ENCODE measurements at places on chromosomes 2 and 18.

- peak; percentile 80 for DNase-seq
Measured at GRCh38 chr18:48541026-48541746, 2.4 kb downstream of the CTIF start.

GRCh38 chr18:74861154-74861553, 263.5 kb downstream of the ZNF407 start:
- peak; percentile 71 for DNase-seq

- DNase-seq = peak; percentile 54
Measured at GRCh38 chr18:33495278-33495677, 54.8 kb upstream of the CCDC178 start.

- no peak for DNase-seq
Measured at GRCh38 chr2:96916646-96917543, 47.0 kb upstream of the SEMA4C start.

DNA sequence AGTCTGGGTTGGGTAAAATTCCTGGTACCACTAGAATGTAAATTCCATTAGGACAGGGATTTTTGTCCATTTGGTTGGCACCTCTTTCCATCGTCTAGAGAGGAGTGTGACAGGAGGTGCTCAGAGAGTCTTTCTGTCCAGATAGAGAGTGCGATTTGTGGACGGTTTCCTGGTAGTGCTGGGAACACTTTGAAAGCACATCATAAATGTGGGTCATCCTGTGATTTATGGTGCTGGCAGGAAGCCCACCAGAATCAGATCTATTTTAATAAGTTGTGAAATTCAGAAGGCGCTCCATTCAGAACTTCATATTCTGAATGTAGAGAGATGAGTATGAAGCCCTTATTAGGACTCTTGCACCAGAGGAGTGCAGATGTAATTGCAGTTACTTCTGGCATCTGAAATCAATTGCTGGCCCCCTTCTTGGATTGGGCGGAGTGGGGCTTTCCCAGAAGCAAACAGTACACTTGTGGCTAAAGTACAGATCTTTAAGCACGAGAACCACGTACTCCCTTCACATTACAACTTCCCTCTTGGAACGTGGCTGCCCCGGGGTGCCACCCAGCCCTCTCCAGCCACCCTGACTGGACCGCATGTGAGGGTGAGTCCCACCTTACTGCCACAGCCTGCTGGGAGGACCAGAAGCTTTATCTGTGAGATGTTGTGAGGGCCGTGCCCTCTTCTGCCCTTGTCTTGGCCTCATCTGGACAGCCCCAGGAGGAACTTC, 243.2 kb downstream of the MYO3B start:
- DNase-seq = no peak

- no peak for DNase-seq
Measured at GRCh38 chr18:24386681-24387080, 10.9 kb downstream of the OSBPL1A start.

DNA sequence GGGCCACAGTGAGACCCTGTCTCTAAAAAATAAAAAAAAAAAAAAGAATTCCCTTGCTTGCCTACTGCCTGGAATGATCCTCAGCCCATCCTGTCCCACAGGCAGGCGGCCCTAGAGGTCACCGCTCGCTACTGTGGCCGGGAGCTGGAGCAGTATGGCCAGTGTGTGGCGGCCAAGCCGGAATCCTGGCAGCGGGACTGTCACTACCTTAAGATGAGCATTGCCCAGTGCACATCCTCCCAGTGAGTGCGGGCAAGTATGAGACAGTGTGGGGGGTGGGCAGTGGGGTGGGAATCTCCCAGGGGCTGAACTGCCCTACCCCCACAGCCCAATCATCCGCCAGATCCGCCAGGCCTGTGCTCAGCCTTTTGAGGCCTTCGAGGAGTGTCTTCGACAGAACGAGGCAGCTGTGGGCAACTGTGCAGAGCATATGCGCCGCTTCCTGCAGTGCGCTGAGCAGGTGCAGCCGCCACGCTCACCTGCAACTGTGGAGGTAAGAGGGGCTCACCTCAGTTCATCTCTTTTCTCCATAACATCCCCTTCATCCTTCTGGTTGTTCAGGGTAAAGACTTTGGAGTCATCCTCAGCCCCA, 1.6 kb downstream of the CHCHD5 start:
- no peak for DNase-seq

GRCh38 chr2:8307606-8308180, 374.2 kb upstream of the ID2 start:
- no peak for DNase-seq

DNA sequence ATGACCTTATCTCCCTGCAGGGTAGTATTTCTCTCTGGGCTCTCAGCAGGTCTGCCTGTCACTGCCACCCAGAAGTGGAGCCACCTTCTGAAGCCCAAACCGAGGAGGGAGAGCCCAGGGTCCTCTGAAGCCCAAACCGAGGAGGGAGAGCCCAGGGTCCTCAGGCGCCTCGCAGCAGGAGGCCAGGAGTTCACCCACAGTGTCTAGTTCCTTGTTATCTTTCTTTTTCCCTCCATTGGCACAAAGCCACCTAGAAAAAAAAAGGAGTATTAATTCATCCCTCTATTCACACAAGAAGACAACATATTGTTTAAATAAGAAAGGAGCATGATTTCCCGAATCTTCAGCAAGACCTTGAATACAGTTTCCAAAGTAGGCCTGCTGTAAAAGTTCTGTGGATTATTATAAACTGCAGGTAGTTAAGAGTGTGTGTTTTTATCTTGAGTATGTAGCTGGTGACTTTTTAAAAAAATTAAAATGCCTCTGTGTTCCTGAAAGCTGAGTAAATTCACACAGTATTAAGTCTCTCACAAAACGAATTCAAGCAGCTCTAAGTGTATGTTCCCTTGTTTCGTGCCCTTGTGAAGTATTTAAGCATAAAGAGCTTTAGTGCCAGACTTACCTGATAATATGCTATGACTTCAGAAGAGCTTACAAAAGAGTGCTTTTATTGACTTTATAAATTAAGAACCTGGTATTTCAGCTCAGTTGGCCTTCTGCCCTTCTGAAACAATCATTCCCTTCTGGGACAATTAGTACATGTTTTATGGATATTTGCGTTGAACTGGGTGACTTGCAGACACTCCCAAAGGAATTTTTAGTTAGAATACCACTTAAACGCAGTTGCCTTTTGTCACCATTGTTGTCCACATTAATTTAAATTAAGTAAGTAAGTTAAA, 11.7 kb upstream of the GRHL1 start:
- no peak for DNase-seq

DNA sequence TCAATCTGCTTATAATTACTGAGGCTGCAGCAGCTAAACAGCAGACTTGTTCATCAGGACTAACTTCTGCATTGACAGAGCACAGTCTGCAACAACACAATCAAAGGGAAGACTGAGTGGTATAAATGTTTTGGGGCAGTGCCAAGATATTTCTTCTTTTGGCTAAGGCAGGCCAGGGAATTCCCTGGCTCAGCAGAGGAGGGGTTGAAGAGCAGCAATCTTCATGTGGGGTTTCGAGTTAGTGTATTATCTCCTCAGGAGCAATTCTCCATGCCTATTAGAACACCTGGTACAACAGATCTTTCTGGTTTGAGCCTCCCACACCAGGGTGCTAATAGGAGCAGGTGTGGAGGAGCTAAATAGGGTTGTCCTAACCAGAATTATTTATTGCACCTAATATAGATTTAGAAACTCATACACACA, 103.0 kb upstream of the STK17B start:
- peak; percentile 85 for DNase-seq
